ENCODE measurements at places on chromosomes 2 and 18.

GRCh38 chr2:236075802-236076201 lies 92.4 kb downstream of the GBX2 start:
- no peak for DNase-seq

DNA sequence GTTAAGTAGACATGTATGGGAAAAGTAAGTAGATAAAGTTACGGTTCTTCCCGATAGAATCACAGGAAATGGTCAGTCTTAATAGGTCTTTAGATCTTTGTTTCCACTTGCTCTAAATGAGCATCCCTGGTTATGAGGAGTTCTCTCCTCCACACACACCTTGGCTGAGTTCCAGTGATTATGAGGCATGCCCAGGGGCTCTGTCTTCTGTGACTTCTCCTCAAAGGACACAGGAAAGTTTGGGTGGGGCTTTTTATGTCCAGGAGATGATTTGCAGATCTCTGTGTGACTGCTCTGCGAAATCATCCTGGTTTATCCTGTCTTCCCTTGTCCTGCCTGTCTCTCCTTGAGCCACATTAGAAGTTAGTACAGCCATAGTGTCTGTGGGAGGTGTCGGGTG lies 83.9 kb upstream of the EML6 start:
- DNase-seq, result no peak

DNA sequence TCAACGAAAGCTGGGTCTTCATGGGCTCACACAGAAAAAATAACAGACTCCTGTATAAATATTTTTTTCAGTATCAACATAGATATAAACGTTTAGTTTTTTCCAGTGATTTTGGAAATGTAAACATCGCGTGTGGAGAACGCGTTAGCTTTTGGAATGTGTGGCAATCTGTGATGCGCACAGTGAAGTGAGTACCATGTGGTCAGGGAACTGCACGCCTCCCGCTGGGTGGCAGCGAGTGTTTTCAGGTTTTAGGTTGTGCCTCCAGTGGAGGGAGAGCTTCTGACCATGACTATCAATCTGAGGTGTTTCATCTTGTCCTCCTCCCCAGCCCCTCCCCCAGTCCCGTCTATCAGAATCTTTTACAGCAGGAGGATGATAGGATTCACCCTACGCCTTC lies 127.8 kb downstream of the ARHGAP28 start:
- no peak for DNase-seq

GRCh38 chr2:42795841-42796301 lies 3.5 kb upstream of the HAAO start:
- DNase-seq, result no peak

GRCh38 chr2:168895771-168896170 lies 5.3 kb upstream of the G6PC2 start:
- DNase-seq, result no peak

GRCh38 chr2:29033656-29034055 lies 40.7 kb downstream of the PCARE start:
- no peak for DNase-seq

DNA sequence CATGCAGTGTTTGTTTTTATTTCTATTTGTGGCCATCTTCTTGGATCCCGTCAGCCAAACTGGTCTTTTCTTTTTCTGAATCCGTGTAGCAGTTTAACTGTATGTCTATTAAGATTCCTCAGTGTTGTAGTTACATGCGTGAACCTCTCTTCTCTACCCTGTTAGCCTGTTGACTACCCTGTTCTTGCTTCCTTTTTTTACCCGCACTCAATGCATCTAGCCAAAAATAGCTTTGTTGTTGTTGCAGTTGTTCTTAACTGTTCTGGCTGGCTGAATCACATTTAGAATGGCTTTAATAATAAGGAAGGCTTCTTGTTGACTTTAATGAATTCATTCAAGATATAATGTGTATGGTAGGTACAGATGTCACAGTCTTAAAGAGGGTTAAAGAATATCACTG lies 137.1 kb downstream of the LCLAT1 start:
- DNase-seq, result no peak

DNA sequence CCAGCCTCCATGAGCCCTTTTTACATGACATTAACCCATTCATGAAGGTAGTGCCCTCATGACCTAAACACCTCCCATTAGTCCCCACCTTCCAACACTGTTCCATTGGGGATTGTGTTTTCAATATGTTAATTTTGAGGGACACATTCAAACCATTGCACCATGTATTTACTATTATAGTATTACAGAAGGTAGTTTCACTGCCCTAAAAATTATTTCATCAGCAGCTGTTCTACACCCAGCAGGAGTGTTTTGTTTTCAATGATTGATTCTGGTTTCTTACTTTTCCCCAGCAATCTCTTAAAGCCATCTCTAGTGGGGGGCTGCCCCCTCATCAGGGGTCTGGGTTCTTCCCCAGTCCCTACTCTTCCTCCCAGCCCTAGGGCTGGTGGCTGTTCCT lies 71.9 kb downstream of the CERS6 start:
- no peak for DNase-seq

GRCh38 chr18:65983750-65984149 lies 232.9 kb downstream of the CDH7 start:
- DNase-seq, result no peak

DNA sequence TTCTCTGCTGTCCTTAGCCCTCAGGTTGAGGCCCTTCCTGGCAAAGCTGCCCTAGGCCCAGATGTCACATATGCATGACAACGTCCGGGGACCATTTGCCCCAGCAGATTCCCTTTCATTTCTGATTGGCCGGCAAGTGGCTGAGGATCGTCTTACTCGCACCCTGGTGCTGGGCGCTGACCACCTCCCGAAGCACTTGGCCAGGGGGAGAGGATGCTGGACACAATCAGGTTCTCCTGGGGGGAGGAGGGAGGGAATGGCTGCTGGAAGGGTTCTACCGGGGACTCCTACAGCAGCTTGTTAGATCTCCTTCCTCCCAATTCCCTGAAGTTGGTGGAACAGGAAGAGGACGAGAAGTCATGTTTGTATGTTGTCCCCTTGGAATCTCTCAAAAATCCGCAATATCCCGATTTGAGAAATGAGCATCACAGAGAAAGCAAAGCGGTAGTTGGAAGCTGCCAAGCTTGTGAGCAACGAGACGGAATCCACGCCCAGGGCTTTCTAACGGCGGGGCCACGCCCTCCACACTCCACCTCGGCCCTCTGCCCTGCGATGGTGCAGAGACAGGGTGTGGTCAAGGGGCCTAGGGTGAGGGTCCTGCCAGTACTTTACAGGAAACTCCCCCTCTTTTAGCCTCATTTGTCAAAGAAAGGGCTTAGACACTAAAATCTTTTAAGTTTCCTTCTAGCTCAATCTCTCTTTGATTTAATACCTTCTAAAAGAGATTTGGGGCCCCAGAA lies 61.8 kb upstream of the YWHAQ start:
- DNase-seq, result no peak

GRCh38 chr2:98504381-98505109 lies 59.9 kb downstream of the INPP4A start:
- DNase-seq, result no peak

- DNase-seq, result no peak
These were observed 1143.6 kb upstream of the GYPC start for GRCh38 chr2:125512313-125512712.

GRCh38 chr2:134406311-134406710 lies 152.4 kb downstream of the MGAT5 start:
- DNase-seq, result no peak
